ENCODE measurements at places on chromosomes 7 and 10.
A peak's percentile ranks its signal among the peaks of the same experiment; 100 is the strongest.

- DNase-seq = peak; percentile 38
These were observed 640 bp downstream of the ANKMY2 start for GRCh38 chr7:16644636-16645592.

- DNase-seq = no peak
These were observed 225.7 kb upstream of the NPVF start for GRCh38 chr7:25454020-25454419.

DNA sequence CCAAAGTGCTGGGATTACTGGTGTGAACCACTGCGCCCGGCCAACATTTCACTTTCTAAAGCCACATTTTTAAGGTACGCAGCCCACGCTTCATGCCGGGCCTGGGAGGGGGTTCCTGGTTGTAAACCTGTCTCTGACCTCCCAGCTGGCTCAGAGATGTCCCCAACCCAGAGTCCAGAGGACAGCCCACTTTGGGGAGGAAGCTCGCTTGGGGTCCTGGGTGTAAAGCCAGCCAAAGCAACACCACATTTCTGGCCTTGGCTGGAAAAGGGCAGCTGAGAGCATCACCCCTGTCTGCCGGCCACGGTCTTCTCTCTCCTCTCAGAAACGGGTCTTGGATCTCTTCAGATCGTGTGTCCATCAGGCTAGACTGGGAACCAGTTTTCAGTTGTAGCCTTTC lies 23.9 kb upstream of the PITRM1 start:
- DNase-seq = no peak

GRCh38 chr10:100864978-100865377 lies 47.8 kb upstream of the SLF2 start:
- no peak for DNase-seq

GRCh38 chr10:17316488-17317170 lies 88.6 kb downstream of the VIM start:
- no peak for DNase-seq

DNA sequence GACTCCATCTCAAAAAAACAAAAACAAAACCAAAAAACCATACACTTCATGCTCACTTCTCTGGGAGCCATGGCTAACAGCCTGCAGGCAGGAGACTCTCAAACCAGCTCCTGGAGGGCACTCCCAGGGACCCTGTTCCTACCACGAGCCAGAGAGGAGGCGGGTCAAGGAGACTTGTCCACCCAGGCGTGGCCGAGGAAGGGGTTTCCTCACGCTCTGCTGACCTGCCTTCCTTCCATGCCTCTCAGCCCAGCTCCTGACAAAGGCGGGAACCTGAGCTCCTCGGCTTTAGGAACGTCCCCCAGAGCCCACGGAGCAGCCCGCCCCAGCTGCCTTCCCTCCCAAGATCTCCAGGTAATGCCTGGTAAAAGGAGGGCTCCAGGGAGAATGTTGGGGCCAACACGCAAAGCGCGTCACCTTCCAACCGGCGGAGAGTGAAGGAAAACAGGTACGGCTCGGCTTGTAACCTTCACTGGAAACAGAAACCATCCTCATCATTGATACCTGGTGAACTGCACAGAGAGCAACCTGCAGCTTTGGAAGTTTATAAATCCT lies 9.5 kb downstream of the GPR146 start:
- DNase-seq = no peak

DNA sequence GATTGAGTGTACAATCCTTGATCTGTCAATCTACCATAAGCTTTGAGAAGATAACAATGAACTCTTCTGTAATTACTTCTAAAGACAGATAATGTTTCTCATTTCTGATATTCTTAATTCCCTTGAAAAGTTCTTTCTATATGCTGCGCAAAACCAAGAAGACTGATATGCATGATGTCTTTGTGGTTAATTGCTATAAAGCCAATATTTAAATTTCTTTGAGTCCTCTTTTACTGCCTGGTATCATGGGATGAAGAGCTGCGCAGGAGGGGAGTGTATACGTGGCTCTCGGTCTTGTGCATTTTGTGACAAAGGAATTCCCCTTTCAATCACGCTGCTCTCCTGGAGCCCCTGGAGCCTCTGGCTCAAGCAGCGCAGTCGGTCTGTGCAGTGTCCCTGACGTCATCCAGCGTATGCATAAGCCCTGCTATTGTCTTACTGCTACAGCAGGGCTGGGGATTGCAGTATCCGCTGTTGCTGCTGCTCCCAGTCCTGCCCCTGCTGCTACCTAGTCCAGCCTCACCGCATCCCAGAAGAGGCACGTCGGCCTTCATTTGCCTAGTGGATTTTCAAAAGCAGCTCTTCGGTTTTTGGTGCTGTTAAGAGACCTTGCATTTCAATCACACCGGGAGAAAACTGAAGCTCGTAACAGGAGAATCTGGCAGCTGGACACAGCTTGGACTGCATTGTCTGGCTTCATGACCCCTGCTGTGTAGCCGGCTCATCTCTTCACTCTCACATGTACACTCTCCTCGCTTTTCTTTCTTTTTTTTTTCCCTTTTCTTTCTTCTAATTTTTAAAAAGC lies 66.7 kb downstream of the ST7 start:
- no peak for DNase-seq

DNA sequence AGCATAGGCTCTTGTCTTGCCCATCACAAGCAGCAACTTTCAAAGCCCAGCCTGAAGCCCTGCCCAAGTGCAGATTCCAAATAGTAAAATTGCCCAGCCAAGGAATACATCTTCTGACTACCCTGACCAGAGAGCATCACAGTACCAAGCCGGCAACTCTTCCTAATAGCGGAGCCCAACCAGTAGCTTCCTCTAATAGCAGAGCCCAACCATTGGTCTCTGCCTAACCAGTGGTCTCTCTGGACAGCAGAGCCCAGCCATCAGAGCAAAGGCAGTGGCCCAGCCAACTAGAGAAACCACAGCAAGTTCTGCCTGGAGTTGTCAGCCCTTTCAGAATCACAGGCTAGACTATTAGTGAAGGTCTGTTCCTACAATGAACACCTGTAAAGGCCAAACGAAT lies 285.6 kb downstream of the HGF start:
- DNase-seq = no peak

GRCh38 chr10:117757086-117757720 lies 214.7 kb downstream of the EMX2 start:
- DNase-seq = no peak

DNA sequence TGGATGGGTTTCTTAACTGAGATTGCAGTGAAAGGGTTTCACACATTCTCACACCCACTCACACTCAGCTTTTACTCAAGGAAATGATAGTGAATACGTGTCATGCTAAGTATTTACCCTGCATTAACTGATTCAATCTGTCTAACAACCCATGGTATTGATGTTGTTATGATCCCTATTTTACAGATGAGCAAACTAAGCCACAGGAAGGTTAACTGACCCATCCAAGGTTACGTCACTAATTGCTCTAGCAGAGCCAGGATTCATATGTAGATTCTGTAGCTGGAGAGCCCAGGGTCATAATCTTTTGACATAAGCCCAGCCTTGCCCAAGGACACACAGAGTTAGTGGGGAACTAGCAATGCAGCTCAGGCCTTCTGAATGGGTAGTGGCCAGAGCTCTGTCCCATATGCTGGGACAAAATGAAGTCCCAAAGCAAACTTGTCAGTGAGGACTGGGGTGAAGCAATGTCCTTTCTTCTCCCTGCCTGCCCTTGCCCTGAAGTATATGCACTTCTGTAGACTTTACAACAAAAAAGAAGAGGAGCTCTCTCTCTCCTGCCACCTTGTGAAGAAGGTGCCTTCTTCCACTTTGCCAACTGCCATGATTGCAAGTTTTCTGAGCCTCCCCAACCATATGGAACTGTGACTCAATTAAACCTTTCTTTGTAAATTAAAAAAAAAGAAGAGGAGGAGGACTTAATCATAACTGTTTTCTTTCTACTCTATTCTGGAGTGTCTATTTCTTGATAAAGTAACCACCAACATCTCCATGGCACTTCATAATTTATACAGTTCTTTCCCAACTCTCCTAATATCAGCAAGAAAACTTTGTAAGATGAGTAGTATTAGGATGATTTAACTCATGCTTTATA lies 4.9 kb upstream of the CYP3A7 start:
- DNase-seq = no peak

- no peak for DNase-seq
These were observed 104.7 kb upstream of the PCGF5 start for GRCh38 chr10:91115618-91116390.

DNA sequence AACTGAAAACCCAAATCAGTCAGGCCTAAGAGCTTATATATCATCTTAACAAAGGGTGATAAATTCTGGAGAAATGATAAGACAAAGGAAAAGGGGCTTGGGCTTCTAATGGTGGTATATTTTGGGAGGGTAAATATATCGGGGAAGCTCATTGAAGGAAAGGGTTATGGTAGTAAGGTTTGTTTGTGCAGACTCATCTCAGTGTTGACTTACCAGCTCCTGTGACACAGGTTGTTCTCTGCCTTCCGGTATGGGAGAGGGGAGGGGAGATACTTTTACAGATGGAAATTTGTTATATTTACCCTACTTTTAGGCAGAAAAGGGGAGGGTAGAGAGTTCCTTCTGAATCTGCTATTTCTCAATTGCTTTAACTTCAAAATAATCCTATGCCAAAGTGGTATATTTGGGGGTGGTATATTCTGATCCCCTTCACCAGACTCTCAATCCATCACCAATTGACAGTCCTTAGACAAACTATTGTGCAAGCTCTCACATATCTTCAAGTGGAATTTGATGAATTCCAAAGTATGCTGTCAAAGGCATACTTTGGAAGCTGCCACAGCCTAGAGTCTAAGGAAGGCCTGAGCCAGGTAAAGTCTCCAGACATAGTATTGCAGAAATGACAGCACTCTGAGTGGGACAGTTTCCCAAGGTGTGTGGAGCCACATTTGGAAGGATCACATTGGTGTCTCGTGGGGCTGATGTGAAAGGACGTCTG lies 13.3 kb upstream of the PAPSS2 start:
- no peak for DNase-seq

- DNase-seq = no peak
These were observed 207.3 kb downstream of the KIAA1217 start for GRCh38 chr10:24416248-24416647.

DNA sequence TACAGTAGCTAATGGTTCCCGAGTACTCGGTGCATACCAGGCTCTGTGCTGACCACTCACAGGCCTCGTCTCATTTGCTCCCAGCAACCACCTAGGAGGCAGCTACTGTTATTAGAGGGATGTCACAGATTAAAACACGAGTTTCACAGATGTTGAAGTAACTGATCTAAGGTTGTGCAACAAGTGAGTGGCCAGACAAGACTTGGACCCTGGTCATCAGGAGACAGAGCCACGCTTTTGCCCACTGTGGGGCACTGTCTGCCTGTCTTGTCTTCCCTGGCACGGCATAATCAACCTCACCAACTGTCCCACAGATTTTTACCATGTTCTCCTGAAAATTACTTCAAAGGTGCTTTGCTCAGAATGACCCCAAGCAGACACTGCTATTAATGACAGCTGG lies 111.6 kb upstream of the HABP2 start:
- DNase-seq = no peak

GRCh38 chr7:15489383-15489782 lies 72.4 kb downstream of the AGMO start:
- no peak for DNase-seq

GRCh38 chr10:68194290-68194689 lies 37.6 kb downstream of the ATOH7 start:
- no peak for DNase-seq

DNA sequence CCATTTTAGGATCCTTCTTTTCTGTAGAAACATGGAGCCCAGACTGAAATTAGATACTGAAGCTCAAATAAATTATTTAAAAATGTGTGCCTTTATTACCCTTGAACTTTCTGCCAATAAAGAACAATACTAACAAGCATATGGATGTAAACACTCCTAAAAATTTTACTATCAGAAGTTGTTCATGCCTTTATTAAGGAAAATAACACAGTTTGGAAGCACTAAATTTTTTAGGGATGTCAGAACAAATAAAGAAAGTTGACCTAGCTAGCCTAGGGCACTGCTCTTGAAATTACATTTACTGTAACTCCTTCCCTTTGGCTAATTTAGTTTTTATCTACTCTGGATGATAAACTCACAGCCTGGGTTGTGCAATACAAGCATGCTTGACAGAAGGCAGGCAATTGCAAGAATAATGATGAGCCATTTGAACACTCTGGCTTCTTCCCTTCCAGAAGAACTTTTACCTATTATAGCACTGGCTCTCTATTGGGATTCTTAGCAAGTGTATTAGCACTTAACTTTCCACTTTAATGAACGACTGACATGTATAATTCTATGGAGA lies 351.7 kb upstream of the C7orf33 start:
- DNase-seq = no peak

- DNase-seq = no peak
These were observed 173.9 kb downstream of the NEURL1 start for GRCh38 chr10:103667356-103667755.

- DNase-seq = no peak
These were observed 115.7 kb upstream of the GDF10 start for GRCh38 chr10:47184273-47184672.

GRCh38 chr7:47291461-47292081 lies 290.3 kb downstream of the TNS3 start:
- no peak for DNase-seq

- DNase-seq = no peak
These were observed 841.5 kb downstream of the ANKRD7 start for GRCh38 chr7:119065966-119066365.

GRCh38 chr7:28442540-28443420 lies 30.5 kb downstream of the CREB5 start:
- no peak for DNase-seq

GRCh38 chr10:117424171-117424570 lies 48.9 kb upstream of the PDZD8 start:
- DNase-seq = no peak

DNA sequence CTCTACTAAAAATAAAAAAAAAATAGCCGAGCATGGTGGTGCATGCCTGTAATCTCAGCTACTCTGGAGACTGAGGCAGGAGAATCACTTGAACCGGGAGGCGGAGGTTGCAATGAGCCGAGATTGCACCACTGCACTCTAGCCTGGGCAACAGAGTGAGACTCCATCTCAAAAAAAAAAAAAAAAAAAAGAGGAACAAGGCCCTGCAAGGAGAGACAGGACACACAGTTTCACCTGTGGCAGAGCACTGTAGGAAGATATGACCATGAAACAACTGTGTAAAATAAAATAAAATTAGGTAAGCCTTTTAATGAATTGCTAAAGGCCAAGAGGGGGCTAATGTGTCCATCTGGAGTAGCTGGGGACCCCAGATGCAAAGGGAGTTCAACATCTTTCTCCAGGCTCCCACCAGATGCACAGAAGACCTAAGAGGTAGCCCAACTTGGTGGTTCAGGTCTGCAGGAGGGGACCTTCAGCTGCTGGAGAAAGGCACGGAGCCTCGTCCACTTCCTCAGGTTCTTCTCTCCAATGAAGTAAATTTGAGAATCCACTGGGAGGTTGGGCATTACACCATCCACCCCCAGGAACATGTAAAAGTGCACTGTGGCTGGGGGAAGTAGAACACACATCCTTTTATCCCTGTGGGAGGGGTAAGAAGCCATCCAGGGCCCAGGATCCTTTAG lies 12.7 kb downstream of the PPIF start:
- no peak for DNase-seq

- DNase-seq = no peak
These were observed 11.2 kb upstream of the ARPC1A start for GRCh38 chr7:99314504-99314903.

GRCh38 chr10:11004144-11005077 lies 13.3 kb upstream of the CELF2 start:
- no peak for DNase-seq

Data from activated naive CD4-positive, alpha-beta T cell (primary cell).